ENCODE measurements at places on chromosomes 2 and 18.

- no peak for DNase-seq
These were observed 353.5 kb upstream of the RGPD4 start for GRCh38 chr2:107473150-107473549.

GRCh38 chr18:21897811-21898210, 157.2 kb downstream of the MIB1 start:
- no peak for DNase-seq

- no peak for DNase-seq
These were observed 66.5 kb downstream of the SOWAHC start for GRCh38 chr2:109680523-109681297.

GRCh38 chr18:49459404-49460171, 857 bp downstream of the DYM start:
- no peak for DNase-seq

DNA sequence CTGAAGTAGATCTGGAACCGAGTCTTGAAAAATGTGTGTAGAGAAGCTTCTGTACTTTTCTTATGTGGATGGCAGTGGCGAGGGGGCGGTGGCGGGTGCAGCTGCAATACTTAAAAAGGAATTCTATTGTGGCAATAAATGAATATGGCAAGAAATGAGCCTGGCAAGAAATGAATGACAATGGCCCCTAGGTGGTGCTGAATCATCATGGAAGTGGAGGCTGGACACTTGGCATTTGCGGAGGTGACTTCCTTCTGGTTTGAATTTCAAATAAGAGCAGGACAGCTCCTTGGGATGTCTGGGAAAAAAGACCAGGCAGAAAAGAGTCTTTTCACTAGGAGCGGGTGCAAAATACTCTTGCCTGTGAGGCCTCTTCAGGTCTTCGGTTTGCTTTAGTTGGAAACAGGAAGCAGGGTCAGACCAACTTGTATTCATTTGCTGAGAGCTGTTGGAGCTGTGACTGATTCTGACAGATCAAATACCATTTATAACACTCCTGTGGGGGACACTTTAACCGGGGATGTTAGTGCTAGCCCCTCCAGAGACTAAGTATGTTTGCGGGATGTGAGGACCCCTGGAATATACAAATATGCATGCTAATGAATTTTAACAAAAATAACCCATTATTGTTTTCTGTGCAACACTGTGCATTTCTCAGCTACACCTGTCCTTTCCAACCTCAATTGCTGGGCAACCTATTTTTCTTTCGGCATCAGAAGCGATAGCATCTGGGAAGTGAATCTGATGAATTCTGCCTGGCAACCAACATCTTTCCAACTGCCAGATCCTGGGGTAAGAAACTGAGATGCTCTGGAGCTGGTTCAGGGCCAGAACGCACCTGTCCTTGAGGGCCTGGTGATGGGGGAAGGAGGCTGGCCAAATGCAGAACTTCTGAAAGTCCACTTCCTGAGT, 35.4 kb downstream of the FASTKD2 start:
- peak; percentile 27 for DNase-seq

DNA sequence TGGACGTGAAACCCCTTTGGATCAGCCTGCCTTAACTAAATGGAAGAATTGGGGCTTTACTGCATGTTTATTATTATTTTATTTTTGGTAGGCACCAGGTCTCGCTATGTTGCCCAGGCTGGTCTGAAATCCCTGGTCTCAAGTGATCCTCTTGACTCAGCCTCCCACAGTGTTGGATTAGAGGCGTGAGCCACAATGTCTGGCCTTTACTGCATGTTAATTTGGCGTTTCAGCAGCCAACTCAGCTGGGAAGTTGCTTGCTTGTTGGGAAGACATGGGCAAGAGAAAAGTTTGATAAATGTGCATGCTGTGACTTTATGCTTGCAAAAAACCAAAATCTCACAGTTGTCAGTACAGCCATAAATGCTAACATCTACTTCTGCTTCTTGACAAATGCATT, 105.1 kb downstream of the FMNL2 start:
- no peak for DNase-seq

DNA sequence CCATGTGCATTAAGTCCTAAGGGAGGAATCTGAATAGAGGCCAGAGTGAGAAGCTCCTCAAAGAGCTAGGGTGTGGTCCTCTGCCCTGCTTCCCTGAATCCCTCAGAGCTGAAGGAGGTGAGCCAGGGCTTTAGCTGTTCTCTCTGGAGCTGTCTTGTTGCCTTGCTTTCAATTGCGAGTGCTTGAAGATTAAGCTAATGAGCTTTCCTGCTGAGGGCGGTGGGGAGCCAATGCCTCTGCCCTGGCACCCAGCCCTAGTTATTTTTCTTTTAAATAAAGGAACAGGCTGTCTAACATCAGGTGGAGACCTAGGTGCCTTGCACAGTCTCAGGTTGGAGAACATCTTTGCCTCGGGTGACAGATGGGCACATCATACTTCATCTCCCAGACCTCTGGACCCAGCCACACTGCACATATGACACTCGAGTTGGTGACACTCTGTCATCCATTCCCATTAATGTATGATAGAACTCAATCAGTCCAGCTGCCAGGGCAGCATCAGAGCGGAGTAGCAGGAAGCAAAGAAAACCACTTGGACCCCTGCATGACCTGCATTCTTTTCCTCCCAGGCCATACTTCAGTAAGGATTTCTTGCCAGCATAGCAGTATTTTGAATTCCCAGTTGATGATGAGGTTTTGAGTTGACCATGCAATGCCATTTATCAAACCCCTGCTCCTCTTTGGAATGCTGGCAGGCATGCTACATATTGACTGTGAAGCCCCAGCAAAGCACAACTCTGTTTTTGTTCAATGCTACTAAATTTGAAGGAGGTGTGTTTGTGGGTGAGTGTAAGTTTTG, 292.7 kb downstream of the RNF144A start:
- DNase-seq = no peak

DNA sequence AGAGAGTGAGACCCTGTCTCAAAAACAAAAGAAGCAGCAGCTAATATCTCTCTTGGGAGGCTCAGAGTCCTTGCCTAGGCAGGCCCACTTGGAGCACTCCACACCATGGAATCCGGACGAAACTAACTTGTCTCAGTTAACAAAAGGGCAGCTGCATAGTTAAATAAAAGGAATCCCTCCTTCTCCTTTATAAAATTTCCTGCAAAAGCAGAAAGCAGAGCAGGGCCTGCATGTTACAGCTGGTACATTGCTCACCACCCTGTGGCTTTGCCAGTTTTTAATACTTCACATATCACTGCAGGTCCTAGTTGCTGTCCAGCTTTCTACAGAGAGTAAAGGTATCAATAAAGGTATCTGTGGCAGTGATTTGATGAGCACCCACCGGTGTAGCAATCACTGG, 93.6 kb downstream of the ASAP2 start:
- no peak for DNase-seq

DNA sequence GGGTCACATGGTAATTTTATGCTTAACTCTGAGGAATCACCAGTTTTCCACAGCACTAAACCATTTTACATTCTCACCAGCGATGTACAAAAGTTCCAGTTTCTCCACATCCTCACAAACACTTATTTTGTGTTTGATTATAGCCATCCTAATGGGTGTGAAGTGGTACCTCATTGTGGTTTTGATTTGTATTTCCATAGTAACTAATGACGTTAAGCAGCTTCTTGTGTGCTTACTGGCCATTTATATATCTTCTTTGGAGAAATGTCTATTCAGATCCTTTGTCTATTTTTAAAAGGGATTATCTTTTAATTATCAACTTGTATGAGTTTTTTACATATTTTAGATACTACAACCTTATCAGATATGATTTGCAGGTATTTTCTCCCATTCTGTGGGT, 42.0 kb downstream of the CCDC150 start:
- DNase-seq = no peak

DNA sequence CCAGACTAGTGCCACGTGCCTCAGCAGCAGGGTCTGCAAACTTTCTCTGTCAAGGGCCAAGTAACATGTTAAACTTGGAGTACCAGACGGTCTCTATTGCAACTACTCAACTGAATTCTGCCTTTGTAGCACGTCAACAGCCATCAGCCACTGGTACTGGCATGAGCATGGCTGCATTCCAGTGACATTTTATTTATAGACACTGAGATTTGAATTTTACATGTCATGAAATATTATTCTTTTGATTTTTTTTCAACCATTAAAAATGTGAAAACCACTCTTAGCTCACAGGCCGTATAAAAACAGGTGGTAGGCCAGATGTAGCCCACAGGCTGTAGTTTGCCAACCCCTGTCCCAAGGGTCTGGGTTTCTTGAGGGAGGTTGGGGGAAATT, 199.7 kb downstream of the TPGS2 start:
- DNase-seq = no peak

DNA sequence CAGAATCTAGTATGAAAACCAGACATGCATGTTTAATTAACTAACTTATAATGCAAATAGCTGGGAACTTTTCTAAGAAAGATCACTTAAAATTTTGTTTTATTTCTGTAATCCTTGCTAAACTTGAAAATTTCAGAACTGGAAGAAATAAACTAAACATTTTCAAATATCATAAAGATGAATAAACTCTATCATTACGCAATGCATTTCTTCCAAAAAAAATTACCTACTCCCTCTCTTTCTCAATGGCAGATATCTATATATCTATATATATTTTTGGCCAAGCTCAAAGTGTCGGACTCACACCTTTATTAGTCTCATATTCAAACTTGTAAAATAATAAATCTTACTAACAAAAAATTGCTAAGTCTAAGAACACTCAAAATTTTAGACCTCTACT, 158.1 kb downstream of the SLC39A10 start:
- no peak for DNase-seq

GRCh38 chr18:21307578-21307977, 65.5 kb downstream of the GREB1L start:
- DNase-seq = no peak

DNA sequence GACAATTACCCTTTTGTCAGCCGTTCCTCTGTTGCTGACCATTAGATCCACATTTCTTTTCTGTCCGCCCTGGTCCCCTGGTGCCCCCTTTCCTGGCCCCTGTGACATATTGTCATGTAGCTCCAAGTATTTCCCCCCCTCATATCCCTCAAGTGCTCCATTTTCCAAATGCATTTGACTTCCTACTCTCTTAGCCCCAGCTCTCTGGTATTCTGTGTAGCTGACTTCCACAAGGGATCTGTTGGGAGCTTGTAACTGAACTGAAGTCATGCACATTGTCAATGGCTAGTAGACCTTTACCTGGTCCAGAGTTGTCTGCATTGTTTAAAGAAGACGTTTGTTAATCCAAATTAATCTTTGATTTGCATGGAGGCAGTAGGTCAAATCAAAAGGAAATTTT, 34.8 kb downstream of the LIPG start:
- DNase-seq = no peak

DNA sequence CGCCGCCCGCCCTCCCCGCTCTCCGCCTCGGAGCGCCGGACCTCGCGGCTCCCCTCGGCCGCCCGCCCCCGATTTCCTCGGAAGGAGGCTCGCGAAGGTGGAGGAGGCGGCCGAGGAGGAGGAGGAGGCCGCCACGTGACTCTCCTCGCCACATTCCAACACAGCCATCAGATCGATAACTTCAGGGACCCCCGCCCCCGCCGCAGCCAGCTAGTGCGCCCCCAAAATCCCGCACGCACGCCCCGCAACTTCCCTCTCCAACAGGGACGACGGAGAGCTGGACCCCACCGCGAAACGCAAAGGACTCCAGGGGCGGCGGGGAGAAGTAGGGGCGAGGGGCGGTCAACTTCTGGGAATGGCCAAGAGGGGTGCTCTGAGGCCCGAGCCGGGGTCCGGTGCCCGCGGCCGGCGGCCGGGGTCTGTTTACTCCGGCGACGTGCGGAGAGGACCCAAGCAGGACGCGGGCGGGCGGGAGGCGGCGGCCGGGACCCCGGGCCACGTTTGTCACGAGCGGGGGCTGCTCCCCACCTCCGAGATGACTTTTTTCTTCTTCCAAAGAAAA, 2.0 kb downstream of the ZNF521 start:
- no peak for DNase-seq

DNA sequence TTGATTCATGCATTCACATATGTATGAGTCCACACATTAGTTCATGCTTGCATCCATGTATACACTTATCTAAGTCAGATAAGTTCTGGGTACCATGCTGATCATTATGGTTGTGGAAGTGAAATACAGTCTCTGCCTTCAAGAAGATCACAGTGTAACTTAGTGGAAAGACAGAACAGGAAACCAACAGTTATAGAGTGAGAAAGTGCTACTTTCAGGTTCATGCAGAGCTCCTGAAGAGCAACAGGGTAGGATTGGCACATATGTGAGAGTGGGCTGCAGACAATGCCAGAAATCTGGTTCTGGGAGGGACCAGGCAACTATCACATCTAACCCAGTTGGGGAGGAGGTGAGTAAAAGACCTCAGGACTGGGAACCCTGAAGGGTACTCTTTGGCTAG, 35.4 kb upstream of the PGAP1 start:
- DNase-seq = no peak
